ENCODE measurements at places on chromosomes 11 and 22.

DNA sequence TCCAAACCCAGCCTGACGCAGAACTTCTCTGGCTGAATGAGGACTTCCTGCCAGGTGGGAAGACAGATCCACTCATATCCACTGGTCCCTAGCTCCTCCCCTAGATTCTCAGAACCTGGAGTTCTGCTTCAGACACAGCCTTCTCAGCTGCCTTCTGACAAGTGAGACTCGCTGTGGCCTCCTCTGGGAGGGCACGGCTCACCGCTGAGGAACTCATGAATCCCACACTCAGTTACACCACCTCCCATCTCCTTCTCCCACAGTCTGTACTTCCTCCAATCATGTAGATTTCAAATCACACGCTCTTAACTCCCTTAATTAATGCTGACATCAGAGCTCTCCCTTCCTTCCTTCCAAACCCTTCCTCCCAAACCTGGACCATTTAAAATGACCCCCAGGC lies 86.4 kb upstream of the TMEM45B start:
- no peak for DNase-seq

DNA sequence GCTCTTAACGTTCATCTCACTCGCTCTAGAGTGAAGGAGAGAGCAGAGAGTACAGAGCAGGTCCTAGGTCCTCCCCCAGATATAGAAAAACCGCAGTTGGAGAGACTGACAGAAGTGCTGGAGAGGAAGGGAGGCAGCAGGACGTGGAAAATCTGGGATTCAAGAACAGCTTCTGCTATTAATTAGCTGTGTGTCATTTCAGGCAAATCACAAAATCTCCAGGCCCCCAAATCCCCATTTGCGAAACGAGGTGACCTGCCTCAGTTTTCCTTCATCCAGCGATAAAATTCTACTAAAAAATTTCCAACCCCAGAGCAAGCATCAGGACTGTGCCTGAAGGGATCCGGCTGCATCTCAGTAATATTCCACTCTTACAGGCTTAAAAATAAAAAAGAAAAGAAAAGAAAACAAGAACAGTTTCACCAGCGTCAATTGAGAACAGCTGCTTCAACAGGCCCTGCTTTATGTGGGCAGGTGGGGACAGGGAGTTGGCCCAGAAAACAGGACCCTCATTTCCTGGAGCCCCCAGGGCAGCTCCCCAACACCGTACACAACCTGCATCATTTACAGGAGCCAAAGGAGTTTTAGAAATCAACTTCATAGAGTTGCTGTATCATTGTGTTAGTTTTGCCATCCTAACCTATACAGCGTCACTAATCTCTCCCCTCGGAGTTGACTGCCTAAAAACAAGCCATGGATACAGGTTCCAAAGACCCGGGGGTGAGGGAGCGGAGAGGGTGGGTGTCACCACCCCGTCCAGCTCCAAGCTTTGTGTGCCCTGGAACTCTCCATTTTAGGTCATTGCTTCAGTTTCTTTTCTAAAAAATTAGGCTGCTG lies 2.3 kb upstream of the MALAT1 start:
- DNase-seq, result peak; percentile 80

DNA sequence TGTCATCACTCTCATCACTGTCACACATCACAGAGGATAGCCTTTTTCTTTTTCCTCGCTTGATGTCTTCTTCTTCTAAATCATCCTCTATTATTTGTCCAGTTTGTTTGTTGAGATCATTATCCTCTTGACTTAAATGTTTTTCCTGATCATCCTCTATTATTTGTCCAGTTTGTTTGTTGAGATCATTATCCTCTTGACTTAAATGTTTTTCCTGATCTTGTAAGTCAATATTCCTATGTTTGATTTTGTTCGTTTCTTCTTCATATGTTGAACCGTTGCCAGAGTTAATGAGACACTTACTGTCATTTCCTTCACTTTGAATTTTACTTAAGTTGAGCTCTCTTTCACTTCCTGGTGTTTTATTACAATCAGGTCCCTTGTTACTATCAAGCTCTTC lies 5.6 kb downstream of the CCDC82 start:
- DNase-seq, result no peak

DNA sequence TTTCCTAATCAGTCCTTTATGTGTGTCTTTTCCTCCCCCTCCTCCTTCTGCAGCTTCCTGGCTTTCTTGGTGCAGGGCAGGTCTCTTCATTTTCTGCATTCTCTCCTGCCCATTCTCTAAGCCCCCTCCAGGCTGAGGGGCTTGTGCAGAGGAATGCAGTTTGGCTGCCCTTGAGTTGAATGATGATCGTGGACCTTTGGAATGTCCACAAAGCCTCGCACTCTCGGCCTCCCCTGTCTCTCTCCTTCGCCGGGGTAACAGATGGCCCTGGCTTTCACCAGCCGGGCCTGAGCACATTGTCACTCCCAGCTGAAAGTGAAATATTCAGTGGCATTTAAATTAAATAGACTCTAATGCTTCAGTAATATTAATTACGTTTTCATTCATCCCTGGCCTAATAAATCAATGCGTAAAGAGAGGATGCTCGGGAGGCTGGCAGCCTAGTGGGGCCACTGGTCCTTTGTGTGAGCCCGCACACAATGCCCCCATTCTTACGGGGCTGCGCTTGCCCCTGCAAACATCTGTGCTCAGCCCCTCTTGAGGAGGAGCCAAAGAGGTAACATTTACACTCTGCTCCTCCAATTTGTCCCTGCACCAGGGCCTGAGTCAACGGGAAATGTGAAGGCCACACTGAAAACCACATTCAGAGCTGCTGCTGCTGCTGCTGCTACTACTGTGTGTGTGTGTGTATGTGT lies 64.9 kb upstream of the PAX6 start:
- no peak for DNase-seq

GRCh38 chr11:40281052-40281580 lies 1178.3 kb downstream of the LRRC4C start:
- DNase-seq, result peak; percentile 66

DNA sequence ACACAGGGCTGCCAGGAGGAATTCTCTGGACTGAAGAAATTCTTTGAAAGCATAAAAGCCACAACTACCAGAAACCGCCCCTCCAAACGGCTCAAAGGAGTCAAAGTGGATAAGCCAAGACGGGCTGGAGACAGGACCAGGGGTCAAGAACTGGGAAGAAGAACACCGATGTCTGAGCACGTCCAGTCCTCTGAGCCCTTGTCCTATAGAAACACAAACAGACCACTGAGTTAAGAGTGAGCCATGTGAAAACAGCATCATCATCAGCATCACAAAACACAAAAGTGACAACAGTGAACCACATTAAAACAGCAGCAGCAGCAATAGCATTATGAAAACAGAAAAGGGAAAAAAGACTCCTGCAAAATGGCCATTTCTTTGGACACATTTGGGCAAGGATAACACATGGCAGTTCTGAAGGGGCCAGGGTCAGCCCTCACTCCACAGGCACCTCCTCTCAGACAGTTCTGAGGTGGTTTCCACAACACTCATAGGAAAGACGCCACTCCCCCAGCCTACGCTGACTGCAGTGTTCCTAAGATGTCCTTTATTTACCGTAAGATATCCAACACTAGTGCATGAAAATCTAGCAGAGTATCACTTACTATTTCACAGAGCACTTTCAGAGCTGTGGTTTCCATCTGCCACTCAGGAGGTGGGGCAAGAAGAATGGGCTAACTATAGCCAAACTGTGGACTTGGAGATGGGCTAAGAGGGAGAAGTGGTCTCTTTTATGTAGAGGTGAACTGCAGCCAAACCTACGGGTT lies 28.6 kb upstream of the YPEL1 start:
- DNase-seq, result no peak

GRCh38 chr11:134020598-134020997 lies 48.3 kb upstream of the JAM3 start:
- DNase-seq, result no peak

DNA sequence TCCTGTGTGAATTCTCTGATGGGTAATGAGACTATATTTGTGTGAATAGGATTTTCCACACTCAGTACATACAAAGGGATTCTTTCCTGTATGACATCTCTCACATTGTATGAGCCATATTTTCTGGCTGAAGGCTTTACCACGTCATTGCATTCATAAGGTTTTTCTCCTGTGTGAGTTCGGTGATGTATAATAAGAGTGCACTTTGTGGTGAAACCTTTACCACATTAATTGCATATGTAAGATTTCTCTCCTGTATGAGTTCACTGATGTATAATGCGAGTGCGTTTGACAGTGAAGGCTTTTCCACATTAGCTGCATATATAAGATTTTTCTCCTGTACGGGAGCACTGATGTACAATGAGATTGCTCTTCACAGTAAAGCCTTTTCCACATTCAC lies 455.4 kb upstream of the CNTN5 start:
- DNase-seq, result no peak

DNA sequence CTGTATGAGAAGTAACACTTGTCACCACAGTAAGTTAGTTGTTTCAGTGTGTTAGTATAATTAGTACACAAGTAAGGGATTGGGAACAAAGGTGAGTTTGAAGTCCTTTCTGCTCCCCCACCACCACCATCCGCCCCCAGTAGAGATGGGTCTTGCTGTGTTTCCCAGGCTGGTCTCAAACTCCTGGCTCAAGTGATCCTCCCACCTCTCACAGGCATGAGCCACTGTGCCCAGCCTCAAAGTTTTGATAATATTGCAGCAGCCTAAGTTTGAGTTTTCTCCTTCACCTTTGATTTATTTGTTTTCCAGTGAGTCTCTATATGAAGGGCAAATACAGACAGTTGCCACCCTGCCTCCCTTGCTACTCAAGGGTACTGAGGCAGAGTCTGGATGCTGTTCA lies 23.7 kb upstream of the GRK2 start:
- no peak for DNase-seq

DNA sequence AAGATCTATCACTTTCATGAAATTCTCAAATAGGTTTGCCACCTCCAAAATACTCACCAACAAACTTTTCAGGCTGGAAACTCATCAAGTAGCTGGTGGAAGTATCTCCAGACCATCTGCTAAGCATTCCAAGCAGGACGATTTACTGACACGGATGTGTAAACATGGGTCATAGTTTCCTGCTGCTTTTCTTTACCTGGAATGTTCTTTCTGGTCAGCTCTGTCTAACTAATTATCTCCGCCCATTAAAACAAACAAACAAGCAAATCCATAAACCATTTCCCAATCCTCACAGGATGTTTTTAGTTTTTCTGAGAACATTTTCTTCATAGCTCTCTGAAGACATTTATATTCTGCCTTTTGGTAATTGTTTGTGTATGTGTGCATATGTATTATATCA lies 397.0 kb downstream of the METTL15 start:
- no peak for DNase-seq

DNA sequence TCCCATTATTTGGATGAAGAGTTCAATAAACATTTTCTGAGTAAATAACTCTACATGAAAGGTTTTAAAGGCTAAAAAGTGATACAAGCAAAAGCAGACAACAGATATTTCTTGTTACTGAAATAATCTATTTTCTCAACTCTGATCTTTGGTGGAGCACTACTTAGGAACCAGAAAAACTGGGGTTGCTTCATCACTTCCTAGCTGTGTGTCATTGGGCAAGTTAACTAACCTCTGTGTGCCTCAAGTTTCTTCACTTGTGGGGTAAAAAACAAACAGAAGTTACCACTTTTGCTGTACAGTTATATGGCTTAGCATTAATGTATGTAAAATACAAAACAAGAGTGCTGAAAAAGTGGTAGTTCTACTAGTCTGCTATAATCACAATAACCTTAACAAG lies 5.6 kb downstream of the MAPK1 start:
- no peak for DNase-seq

DNA sequence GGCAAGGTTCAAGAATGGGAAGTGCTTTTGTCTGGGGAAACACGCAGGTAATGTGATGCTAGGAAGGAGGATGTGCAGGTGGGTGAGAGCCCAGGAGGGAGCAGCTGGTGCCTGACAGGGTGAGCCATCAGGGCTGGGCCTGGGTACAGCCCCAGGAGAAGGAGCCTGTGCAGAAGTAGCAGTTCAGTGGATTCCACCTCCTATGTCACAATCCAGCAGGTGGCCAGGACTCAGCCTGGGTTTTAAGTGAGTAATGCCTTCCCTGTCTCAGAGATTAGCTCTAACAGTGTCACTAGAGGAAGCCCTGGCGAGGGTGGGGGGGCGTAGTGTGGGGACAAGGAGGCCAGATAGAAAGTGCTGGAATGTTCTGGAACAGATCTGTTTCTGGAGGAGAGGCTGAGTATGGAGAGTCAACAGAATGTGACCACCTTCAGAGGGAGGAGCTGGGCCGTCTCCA lies 8.1 kb downstream of the RIC8A start:
- DNase-seq, result no peak

DNA sequence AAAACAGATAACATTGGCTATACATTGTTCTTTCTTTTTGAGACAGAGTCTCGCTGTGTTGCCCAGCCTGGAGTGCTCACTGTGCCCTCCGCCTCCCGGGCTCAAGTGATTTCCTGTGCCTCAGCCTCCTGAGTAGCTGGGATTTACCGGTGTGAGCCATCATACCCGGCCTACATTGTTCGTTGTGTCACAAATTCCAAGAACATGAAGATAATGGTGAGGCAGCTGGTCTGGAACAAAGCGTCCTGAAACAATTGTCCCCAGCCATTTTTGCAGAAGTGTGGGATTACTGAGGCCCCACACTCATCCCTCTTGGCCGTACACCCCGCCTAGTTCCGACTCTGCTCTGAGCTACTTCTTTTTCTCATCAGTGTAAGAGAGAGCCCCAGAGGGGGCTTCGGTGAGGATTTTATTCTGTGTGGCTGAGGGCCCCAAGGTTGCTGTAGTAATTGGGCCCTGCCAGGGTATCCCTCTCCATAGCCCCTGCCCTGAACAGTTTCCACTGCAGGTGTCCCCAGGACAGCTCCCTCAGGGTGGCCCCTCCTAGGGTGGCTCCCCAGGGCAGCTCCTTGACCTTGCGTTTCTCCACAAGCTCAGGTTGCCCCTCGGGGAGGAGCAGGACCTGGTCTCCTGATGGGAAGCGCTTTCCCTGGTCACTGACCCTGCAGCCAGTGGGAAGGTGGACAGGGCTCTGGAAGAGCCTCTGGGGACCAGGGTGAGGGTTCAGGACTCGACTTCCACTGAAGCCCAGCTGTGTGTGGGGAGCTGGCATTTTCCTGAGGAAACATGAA lies 13.1 kb upstream of the ARSA start:
- DNase-seq, result no peak

- no peak for DNase-seq
These were observed 84.5 kb downstream of the CACNA1I start for GRCh38 chr22:39655004-39655579.

GRCh38 chr22:36068776-36069344 lies 40.2 kb upstream of the RBFOX2 start:
- no peak for DNase-seq

DNA sequence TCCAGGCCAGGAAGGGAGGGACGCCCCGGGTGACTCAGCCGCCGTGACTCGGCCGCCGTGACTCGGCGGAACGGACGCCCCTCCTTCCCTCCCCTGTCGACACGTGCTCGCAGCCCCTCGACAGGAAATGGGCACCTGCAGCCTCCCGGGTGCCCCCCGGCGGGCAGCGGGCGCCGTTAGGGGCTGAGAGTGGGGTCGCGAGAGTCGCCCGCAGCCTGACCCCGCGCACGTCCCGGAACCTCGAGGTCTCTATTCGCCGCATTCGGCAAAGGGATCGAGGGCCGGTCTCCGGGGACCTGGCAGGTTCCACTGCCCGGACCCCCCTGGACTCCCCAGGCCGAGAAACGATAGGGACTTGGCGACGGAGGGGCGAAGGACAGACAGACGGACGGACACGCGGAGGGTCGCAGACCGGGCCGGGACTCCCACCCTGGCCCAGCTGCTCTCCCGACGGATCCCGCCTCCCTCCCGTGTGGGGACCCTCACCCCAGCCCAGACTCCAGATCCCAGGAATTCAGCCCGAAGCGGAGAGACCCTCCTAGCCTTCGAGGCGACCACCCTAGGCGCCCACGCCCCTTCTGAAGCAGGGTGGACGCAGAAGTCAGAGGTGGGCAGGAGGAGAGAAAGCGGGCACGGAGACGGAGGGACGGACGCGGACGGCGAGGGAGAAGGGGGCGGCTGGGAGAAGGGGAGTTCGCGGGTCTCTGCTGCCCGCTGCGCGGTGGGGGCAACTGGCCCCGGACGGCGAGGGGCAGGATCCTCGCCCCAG lies 648 bp downstream of the FOSL1 start:
- DNase-seq, result no peak
